ENCODE measurements at places on chromosomes 16 and 17.
A peak's percentile ranks its signal among the peaks of the same experiment; 100 is the strongest.

- no peak for DNase-seq
Observed at GRCh38 chr17:74437702-74438101, 5.8 kb downstream of the GPRC5C start.

DNA sequence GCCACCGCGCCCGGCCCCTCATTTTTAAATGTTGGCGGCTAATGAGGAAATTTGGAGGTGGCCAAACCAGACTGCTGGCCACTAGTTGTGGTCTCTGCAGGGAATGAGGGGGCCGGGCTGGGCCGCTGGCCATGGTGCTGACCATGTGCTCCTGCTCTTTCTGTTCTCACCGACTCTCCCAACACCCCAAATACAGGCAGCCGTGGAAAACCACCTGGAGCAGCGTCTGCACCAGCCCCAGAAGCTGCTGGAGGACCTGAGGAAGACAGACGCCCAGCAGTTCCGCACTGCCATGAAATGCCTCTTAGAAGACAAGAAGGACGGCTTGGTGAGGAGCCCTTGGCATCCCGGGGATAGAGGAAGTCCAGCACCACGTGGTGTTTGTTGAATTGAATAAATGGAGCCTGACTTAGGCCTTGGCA, 21.3 kb downstream of the OTOA start:
- no peak for DNase-seq

GRCh38 chr17:48181653-48182052, 74.1 kb downstream of the SNX11 start:
- no peak for DNase-seq

DNA sequence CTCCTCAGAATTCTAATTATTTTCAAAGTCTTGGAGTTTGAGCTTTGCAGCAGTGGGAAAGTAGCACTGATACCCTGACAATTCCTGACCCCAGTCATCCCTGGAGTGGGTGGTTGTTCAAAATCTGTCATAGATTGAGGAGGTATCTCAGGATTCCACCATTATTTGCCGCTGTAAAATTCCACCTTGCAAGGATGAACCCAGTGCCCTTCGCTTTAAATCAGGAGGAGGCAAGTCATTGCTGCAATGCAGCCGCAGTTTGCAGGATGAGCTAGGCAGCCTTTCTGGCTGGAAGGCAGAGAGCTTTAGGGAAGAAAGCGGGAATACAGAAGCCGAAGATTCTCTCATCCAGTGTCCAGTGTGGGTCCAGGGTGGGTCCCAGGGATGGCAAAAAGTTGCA, 296.9 kb downstream of the RBFOX1 start:
- no peak for DNase-seq

GRCh38 chr17:45643591-45643990, 140.5 kb upstream of the CRHR1 start:
- no peak for DNase-seq

GRCh38 chr17:31427684-31428083, 36.2 kb downstream of the RAB11FIP4 start:
- no peak for DNase-seq

GRCh38 chr16:23357761-23358290, 55.7 kb downstream of the SCNN1B start:
- DNase-seq: no peak

- DNase-seq: no peak
Observed at GRCh38 chr16:66662445-66663194, 33.9 kb downstream of the CMTM4 start.

DNA sequence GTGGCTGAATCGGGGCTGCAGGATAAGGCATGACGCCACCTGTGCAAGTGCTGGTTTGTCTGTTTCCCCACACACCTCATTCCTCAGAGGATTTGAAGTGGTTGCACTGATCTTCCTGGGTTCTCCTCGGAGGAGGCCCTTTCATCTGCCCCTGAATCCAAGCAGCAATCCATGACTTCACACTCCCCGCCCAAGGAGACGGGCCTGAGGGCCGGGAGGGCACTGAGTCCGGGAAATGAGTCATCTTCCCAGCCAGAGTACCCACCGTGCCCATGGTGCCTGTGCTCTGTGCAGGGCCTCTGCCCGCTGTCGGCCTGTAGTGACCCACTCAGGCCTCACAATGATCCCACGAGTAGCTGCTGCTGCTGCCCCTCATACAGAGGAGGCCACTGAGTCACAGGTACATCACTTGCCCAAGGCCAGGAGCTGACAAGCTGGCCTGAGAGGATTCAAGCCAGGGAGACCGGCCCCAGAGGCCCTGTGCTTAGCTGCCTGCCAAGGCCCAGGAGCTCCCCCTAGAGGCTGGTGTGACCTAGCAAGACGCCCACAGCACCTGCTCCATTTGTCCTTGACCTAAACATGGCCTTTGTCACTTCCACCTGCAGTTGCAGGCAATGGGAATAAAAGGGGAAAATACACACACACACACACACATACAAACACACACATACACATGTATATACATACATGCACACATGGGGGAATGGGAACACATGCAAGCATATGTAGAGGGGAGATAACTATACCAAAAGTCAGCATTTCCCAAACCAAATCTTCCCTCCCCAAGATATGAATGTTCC, 240.0 kb downstream of the C16orf95 start:
- no peak for DNase-seq

GRCh38 chr16:82651921-82652601, 25.3 kb downstream of the CDH13 start:
- no peak for DNase-seq

DNA sequence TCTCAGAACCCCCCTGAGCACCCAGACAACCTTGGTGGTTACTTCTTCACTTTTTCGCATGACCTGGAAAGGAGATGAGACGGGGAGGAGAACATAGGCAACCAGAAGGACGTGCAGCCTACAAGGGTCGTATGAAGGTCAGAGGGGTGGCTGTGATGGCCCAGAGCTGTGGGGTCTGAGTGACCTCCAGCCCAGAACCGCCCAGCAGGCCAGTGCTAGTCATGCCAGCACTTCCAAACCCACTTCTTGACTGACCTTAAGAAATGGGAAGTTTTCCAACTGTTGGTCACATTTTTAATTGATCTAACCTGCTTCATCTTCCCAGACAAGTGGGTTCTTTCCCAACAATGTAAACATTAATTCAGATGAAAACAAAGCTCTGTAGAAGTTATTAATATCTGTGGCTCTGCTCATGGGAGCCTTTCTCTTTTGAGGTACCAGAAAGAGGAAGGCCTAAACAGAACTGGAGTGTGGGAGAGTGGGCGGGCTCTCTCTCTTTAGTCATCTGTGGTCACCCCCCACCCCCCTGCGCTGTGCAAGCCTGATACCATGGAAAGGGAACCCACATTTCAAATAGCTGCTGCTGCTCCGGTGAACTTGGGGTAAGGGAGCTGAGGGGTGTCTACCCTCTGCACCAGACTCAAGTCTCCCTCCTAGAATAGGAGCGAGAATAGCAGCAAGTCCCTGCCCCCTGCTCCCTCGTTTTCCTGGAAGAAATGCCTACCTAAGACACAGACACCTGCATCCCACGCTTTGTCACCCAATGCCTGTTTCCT, 101.6 kb downstream of the RAB11FIP4 start:
- no peak for DNase-seq

- DNase-seq: no peak
Observed at GRCh38 chr16:2859686-2860265, 1.8 kb upstream of the PRSS22 start.

GRCh38 chr17:27276653-27277156, 17.2 kb upstream of the WSB1 start:
- DNase-seq: no peak

DNA sequence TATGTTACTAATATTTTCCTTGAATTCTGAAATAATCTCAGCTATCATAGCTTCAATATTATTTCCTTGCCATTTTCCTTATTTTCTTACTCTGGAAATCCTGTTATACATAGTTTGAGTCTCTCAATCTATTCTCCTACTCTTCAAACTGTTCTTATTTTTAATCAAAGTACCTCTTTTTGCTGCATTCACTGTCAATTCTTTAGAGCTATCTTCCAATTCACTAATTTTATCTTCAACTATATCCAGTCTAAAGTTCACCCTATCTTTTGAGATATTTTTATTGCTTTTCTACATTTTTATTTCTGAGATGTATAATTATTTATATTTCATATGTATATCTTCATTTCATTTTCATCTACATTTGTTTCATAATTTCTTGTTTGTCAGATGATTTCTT, 7.3 kb upstream of the XYLT2 start:
- DNase-seq: no peak

GRCh38 chr17:39598047-39598481, 9.7 kb downstream of the NEUROD2 start:
- no peak for DNase-seq

- DNase-seq: no peak
Observed at GRCh38 chr17:70307430-70308225, 138.3 kb downstream of the KCNJ2 start.

DNA sequence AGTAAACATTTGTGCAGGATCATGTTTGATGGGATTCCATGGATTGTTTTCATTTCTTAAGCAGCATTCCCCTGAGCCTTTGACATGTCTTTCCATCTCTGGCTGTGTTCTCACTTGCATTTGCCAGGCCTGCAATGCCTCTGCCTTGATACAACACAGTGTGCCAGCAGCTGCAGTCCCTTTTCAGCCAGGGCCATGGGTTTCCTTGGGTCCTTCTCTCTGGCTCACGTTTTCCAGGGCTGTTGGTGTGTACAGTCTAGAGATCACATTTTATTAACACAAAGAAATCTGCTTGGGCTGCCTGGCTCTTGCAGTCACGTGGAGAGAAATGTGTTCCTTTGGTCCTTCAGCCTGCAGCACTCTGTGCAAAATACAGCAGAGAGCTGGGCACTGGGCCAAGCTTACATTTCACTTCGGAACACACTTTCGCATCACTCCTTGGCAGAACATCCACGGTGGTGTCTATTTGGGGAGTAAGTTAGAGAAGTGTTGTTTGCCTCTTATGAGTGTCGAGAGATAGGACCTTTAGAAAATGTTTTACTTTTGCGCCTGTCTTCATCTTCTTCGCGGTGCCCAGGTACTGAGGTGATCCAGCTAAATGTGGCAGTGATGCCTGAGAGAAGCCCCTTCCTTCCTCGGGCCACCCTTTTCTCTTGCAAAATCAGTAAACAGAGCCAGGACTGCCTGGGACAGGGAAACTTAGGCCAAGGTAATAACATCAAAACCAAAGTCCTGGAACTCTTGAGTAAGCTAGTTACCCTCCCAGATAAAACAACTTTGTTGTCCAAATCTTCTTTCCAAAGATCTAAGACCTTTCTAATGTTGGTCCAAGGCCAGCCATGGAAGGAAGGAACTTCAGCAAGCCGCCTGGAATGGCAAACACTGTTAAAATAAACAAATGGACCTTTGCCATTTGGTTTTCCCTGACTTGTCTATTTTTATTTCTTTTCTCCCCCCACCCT, 20.9 kb downstream of the HLF start:
- peak; percentile 95 for DNase-seq

- DNase-seq: peak; percentile 34
Observed at GRCh38 chr16:83268169-83268568, 539.6 kb upstream of the HSBP1 start.

DNA sequence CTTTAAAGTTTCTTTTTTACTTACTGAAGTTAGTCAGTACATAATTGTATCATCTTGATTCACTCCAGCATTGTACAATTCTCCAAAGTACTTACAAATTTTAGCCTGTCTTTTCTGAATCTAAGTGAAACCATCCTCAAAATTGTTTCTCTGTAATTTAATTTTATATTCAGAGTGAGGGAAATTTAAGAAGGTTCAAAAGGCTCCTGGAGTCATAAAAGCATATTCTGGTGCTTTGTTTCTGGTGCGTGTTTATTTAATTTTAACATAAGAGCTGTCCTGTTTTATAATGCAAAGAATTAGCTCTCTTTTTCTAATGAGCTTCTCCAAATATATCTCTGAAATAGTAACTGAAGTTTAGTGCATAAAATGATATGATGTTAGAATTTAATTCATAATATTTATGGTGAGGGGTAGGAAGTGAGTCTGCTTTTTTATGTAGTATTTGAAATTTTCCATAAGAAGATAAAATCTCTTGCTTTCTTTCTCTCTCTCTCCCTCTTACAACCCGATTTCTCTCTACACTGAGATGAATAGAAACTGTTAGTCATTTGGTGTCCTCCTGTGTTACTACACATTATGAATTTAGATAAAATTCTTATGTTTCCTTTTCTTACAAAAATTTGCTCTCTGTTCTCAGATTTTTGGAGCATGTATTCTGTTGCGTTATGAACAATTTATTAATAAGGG, 339.8 kb downstream of the BCAS3 start:
- DNase-seq: no peak

DNA sequence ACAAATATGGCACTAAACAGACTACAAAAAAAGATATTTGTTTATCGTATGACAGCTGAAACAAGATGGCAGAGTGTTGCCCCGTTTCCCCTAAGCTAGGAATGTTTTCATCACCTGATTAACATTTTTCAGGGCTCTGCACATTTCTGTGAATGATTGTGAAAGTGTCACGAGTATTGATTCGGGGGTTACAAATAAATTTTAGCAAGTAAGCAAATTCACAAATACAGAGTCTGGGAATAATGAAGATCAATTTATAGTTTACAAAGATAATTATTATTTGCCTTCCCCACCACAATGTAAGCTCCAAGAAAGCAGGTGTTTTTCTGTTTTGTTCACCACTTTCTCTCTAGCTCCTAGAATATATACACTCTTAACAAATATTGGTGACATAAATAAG, 361.2 kb upstream of the ERCC4 start:
- no peak for DNase-seq

GRCh38 chr16:24525970-24526559, 13.3 kb upstream of the RBBP6 start:
- DNase-seq: no peak

GRCh38 chr16:12337871-12338655, 361.5 kb downstream of the SNX29 start:
- no peak for DNase-seq

GRCh38 chr17:76714822-76715495, 4.2 kb upstream of the MXRA7 start:
- DNase-seq: peak; percentile 78

DNA sequence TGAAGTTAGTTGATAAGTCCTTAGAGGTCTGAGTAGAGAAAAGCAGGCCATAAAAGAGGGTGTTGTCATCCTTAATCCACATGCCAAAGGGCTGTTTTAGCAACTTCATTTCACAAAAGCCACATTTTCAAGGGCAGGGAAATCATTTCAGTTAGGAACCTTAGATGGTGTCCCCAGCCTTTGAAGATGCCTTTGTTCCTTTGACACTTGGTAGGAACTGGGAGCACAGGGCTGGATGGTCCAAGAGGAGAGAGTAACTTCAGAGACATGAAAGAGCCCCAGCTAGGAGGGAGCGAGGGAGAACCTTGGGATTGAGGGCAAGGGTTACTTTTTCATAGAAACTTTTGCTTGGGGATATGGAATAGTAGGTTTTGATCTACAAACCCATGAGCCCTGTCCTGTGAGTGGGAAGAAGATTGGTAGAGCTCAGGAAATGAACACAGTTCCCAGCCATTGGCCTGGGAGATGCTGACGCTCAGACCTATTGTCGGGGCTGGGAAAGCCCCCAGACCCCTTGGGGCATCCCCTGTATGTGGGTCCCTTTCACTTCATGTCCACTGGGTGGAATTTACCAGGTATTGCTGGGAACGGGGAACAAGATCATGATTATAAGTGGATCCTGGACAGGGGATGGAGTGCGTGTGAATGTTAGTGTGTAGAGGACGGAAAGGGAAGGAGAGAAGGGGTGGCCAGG, 18.9 kb downstream of the MSI2 start:
- no peak for DNase-seq

GRCh38 chr17:13694934-13695333, 93.2 kb upstream of the HS3ST3A1 start:
- DNase-seq: no peak

- no peak for DNase-seq
Observed at GRCh38 chr17:39294060-39294459, 68.3 kb upstream of the STAC2 start.

Data from muscle of arm (tissue), 14 donors.